ENCODE measurements at places on chromosomes 16 and 17.

DNA sequence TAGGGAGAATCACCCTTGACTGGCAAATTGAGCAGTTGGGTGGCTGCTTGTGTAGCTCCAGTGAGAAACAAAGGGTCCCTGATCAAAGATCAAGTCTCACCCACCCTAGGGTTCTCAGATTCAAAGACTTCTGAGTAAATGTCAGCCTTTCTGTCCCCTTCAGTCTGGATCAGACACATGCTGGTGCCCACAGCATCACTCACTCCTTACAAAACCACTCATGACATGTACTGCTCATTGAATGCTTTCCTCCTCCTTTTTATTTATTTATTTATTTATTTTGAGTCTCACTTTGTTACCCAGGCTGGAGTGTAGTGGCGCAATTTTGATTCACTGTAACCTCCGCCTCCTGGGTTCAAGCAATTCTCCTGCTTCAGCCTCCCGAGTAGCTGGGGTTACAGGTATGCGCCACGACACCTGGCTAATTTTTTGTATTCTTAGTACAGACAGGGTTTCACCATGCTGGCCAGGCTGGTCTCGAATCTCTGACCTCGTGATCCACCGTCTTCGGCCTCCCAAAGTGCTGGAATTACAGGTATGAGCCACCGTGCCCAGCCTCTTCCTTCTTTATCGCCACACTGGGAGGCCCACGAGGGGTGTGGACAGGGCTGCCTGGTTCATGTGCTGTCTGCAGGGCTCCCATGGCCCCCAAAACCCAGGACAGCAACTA lies 462.0 kb upstream of the MAF start:
- no peak for DNase-seq

- DNase-seq: no peak
Observed at GRCh38 chr17:72406498-72406897, 285.7 kb downstream of the SOX9 start.

- no peak for DNase-seq
Observed at GRCh38 chr16:56877486-56878182, 12.6 kb downstream of the SLC12A3 start.

- DNase-seq: peak; percentile 37
Observed at GRCh38 chr17:48175692-48176470, 68.3 kb downstream of the SNX11 start.

DNA sequence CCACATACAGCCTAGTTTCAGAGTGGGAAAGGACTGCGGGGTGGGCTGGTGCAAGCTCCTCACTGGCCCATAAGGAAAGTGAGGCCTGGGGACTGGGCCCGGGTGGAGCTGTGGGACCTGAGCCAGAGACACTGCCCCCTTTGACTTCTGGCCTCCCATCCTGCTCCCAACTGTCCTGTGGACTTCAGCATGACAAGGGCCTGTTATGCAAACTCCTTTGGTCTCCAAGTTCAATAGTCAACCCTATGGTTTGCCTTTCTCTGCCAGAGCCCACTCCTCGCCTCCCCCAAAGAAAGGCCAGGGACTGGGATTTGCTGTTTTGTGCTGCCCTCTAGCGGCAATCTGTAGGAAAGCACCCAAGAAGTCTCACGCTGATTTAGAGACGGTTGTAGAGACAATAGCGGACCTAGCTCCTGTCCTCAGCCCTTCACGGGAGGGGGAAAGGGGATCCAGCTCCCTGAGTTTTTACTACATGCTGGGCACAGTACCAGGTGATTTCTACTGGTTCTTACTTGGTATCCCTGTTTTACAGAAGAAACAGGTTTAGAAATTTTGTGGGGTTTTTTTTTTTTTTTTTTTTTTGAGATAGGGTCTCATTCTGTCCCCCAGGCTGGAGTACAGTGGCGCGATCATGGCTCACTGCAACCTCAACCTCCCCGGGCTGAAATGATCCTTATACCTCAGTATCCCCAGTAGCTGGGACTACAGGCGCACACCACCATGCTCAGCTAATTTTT lies 1.2 kb upstream of the TLCD3B start:
- DNase-seq: no peak

GRCh38 chr17:43562679-43563599 lies 16.8 kb upstream of the ETV4 start:
- DNase-seq: no peak

DNA sequence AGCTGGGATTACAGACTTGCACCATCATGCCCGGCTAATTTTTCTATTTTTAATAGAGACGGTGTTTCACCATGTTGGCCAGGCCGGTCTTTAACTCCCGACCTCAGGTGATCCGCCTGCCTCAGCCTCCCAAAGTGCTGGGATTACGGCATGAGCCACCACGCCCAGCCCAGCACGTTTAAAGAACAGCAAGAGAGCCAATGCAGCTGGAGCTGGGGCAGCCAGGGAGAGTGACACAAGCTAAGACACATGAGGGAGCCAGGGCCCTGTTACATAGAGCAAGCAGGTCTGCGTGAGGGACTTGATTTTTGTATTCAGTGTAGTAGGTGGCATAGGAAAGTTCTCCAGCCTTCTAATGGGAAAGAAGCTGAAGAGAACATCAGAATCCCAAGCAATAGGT lies 21.7 kb upstream of the GOSR2 start:
- DNase-seq: no peak

DNA sequence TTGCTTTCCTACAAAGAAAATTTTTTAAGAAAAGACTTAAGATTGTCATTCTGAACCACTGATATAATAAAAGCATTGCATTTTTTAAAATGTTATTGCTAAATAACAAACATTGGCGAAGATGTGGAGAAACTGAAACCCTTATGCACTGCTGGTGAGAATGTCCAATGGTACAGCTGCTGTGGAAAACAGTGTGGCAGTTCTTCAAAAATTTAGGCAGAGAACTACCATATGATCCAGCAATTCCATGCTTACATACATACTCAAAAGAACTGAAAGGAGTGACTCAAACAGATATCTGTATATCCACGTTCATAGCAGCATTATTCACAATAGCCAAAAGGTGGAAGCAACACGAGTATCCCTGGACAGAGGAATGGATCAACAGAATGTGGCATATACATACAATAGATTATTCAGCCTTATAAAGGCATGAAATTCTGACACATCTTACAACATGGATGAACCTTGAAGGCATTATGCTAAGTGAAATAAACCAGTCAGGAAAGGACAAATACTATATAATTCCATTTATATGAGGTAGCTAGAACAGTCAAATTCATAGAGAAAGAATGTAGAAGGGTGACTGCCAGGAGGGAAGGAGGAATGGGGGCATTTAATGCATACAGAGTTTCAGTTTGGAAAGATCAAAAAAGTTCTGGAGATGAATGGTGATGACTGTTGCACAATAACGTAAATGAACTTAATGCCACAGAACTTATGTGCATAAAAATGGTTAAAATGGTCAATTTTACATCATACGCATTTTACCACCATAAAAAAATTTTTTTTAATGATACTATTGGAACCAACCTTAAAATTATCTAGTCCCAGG lies 92.1 kb downstream of the CACNG1 start:
- no peak for DNase-seq

DNA sequence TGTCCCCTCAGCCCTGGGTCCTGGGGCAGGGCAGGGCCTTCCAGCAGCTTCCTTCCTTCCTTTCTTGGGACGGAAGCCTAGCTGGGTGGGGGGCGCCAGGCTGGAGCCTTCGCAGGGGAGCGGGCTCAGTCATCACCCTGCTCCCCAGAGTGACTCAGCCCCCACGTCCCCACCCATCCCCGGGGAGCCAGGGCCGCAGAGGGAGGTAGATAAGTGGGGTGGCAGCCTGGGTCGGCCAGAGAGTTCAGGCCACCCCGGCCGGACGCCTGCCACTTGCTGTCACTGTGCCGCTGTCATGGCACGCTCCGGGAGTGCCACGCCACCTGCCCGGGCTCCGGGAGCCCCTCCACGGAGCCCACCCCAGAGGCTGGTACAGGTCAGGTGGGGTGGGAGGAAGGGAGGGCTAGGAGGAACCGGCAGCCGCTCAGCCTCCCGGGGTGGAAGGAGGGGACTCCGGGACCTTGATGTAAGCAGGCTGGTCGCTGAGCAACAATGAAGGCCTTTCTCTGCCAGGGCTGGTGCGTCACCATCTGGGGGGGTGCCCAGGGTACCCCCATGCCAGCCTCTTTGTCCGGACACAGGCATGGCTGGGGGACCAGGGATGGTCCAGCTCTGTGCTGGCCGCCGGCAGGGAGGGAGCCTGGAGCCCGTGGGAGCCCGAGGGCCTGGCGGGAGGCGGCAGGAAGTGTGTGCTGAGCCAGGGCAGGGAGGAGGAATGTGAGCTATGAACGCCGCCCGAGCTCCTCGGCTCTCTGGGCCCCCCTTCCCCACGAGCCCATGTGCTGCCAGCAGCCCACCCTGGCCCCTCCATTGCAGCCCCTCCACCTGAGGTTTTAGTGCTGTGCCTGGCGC lies 6.6 kb downstream of the NHERF2 start:
- DNase-seq: no peak

GRCh38 chr17:82244413-82245133 lies 15.7 kb downstream of the SLC16A3 start:
- DNase-seq: no peak

- no peak for DNase-seq
Observed at GRCh38 chr17:45764479-45764878, 19.6 kb upstream of the CRHR1 start.
